Lung microvascular endothelial cell (primary cell): ENCODE measurements at places on chromosomes 5 and 9. TPM values are rescaled to one million over a fixed set of nuclear protein-coding genes. Genes with fewer than 3 reads are reported as not detected.

CCNJL gene
- total RNA-seq, result 3.5 and 6.3 TPM in 2 replicates

OLFM1 gene
- 2.4 and 15.3 TPM in 2 replicates for total RNA-seq

PDE8B gene
- under 0.01 TPM in 2 replicates for total RNA-seq

RNF183 gene
- not detected in 2 replicates for total RNA-seq

GNPDA1 gene
- 22.6 and 27.7 TPM in 2 replicates for total RNA-seq

NTRK2 gene
- total RNA-seq, result under 0.01 TPM in 2 replicates

C5orf58 gene
- not detected in 2 replicates for total RNA-seq

SPINK7 gene
- total RNA-seq, result not detected in 2 replicates

COL27A1 gene
- 0.40 and 1.1 TPM in 2 replicates for total RNA-seq
